Hepatocyte (in vitro differentiated cells): ENCODE measurements at places on chromosomes 11 and 22.

DNA sequence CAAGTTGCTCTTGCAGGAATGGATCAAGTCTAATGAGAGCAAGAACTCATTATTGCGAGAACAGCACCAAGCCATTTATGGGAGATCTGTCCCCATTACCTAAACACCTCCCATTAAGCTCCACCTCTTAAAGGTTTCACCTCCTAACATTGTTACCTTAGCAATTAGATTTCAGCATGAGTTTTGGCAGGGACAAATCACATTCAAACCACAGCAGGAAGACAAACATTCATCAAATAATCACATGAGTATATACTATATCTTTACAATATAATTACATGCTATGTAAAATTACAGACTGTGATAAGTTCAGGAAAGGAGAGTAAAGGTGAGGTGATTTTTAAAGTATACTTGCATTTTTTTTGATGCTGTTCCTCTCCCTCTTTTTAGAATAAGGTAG is 6.6 kb upstream of the TEAD1 start:
- no peak for DNase-seq

GRCh38 chr11:112292785-112293407 is 32.2 kb upstream of the PLET1 start:
- DNase-seq, result no peak

- no peak for DNase-seq
These were observed 73.7 kb downstream of the MTMR3 start for GRCh38 chr22:29956680-29957079.

DNA sequence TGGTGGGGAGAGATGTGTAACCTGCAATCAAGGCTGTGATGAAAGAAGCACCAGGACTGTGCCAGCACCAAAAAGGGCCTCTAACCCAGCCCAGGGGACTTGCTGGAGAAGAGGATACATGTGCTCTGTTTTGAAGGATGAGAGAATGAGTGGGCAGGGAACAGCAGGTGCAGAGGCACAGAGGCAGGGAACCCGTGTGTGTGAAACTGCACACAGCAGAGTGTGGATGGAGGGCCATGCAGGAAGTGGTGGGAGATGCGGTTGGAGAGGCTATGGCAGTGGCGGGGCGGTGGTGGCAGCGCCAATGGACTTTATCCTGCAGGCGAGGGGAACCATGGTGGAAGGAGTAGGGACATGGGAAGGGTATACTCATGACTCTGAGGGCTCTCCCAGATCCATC is 25.2 kb upstream of the LRRC32 start:
- no peak for DNase-seq

DNA sequence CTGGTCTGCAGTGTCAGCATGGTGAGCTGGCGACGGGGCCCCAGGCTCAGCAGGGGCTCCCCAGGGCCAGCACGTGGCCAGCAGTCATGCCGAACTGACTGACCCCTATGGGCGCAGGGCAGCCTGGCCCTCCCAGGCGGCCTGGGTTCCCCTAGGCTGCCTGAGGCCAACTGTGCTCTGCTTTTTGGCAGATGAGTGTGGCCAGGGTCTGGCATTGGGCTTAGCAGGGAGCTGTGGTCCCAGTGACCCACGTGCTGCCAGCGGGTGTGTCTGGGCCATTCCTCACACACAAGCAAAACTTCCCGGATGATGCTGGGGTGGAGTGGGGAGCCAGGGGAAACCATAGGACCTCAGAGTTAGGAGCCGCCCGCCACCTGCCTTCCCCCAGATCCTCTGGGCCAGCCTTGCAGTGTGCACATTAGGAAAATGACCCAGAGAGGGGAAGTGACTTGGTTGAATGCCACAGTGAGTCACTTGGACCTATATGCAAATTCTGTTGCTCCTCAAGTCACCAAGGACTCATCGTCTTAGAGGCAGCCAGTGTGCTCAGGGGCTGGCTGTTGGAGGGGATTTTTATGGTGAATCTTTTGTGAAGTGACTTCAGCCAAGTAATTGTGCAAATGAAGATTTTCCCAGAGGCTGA is 6.5 kb downstream of the ADORA2A start:
- no peak for DNase-seq

GRCh38 chr11:12846786-12847615 is 162.1 kb upstream of the RASSF10 start:
- DNase-seq, result no peak

DNA sequence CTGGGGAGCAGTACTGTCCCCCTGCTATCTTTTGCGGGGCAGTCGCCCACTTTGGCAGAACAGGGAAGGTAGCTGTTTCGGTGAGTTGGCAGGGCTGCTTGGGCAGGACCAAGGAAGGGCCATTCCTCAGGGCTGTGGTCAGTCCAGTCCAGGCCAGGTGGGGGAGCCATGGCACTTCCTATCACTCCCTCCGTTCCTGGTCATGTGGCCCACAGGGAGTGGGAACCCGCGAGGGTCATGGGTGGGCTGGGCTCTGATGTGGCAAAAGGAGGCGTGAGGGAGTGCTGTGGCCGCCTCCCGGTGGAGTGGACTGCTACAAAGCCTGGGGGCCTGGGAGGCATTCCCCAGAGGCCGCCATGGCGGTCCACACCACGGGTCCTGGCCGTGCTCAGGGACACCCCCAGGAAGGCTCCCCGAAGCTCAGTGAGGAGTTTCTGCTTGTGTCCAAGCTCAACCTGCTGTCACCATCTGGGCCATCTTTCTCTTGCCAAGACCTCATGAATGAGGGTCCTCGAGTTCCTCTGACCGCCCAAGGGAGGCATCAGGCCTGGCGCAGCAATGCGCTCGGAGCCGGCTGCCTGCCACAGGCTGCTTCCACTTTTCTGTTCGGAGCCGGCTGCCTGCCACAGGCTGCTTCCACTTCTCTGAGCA is 11.9 kb downstream of the CHID1 start:
- DNase-seq, result no peak

GRCh38 chr22:47605441-47605840 is 843.0 kb downstream of the TBC1D22A start:
- no peak for DNase-seq

- peak; percentile 41 for DNase-seq
These were observed 43.8 kb downstream of the CELF1 start for GRCh38 chr11:47509077-47509536.

GRCh38 chr11:27204529-27204928 is 158.5 kb downstream of the CCDC34 start:
- no peak for DNase-seq

- DNase-seq, result peak; percentile 76
These were observed 14.3 kb downstream of the ATP5MG start for GRCh38 chr11:118415739-118416068.

- peak; percentile 98 for DNase-seq
These were observed at the start of gene NXF1 for GRCh38 chr11:62805076-62805892. Gene NXF1 (minus strand): TSS chr11:62805440. CDS start chr11:62805356, 84 bp downstream.

DNA sequence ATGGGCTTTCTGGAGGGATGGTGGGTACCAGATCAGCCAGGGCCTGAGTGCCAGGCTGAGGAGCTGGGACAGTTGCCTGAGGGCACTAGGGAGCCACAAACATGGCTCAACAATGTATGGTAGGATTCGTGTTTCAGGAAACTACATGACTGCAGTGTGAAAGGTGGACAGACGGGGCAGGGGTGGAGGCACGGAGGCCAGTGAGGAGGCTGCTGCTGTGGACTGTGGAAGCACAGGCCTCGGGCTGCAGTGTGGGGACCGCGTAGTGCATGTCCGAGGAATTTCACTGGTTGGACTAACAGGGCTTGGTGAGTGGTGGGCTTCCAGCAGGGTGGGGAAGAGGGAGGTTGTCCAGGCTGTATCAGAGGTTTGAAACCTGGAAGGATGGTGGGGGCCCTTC is 7.8 kb downstream of the P2RY2 start:
- no peak for DNase-seq

DNA sequence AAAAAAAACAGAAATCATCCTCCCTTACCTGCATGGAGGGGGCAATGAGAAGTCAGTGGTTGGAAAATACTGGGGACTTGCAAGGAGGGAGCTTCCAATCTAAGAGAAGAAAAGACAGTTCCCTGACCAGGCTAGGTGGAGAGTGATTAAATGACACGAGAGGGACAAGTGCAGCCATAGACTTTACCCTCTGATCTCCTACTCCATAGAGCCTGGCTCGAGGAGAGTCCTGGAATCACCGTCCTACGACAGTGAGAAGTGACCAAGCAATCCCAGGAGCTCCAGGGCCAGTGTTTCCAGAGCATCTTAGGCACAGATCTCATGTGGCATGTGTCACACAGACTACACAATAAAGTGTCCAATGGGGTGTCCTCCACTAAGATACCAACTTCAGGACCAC is 25.7 kb downstream of the MYH9 start:
- DNase-seq, result no peak

GRCh38 chr11:100823360-100823759 is 136.3 kb downstream of the ARHGAP42 start:
- DNase-seq, result no peak
